ENCODE measurements at places on chromosomes 13 and 19. TPM values are rescaled to one million over a fixed set of nuclear protein-coding genes. Genes with fewer than 3 reads are reported as not detected.

IRGC gene
- not detected for total RNA-seq

ZNF793 gene
- total RNA-seq: 0.65 TPM

IGFL1 gene
- not detected for total RNA-seq

TECR gene
- 24.4 TPM for total RNA-seq

TMEM150B gene
- not detected for total RNA-seq

ZNF578 gene
- 2.0 TPM for total RNA-seq

NUCB1 gene
- 118 TPM for total RNA-seq

GRCh38 chr13:68982961-68983619, 1124.5 kb upstream of the ATXN8OS start:
- no peak for DNase-seq

- DNase-seq: no peak
These were observed 418.0 kb downstream of the ZNF536 start for GRCh38 chr19:30790056-30790680.

DNA sequence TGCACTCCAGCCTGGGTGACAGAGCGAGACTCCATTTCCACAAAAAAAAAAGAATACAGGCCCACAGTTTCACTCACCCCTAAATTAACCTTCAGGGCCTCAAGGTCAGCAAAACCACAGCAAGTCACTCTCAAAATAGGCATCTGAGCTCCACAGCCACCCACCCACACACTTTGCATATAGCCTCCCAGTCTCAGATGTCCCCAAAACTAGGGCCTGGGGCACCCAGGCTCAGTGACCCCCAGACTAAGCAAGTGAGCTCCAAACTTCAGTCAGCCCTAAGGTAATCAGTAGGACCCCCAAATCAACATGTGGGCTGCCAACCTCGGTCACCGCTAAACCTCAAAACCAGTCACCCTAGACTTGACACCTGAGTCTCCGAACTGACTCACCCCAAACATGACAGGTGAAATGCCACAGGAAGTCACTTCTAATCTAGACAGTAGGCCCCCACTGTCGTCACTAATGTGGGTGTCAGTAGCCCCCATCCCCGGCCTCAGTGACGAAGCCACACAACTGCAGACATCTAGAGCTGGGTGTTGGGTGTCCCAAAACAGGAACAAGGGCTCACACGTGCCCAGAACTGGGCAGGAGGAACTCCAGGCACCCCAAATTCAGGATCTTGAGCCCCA, 13.9 kb downstream of the RABAC1 start:
- no peak for DNase-seq
